Breast epithelium (tissue), 4 donors: ENCODE measurements at places on chromosomes 2 and 18.

- H3K27me3 ChIP-seq, result no peaks in the 10 kb centered on the region
- no peak for DNase-seq
- no peaks in the 10 kb centered on the region for H3K36me3 ChIP-seq
- no peak overlapping the region for H3K4me3 ChIP-seq
Observed at GRCh38 chr2:75764611-75765010, 53.9 kb upstream of the GCFC2 start.

DNA sequence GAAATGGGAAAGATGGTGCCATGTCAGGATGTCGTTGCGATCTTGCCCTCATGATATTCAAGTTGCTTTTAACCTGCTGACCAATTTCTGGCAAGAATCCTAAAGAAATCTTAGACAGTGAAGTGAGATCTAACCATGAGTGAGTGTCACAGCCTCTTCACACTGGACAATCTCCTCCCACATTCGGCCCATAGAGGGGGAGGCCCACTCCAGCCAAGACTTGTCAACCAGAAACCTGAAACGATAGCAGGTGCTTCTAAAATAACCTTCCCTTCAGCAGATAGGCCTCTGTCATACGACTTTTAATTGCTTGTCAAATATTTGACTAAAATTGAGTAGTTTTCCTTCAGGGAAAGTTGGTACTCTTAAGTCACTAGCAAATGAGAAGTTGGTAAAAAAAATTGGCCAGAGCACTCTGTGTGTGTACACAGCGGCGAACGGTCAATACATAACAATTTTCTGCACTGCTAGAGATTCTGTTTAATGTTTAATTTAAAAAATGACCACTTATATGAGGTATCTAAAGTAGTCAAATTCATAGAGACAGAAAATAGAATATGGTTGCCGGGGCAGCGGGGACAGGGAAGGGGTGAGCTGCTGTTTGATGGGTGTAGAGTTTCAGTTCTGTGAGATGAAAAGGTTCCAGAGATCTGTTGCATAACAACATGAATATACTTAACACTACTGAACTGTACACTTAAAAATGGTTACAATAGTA is 110.2 kb downstream of the VAPA start:
- no peak overlapping the region for H3K27ac ChIP-seq
- no peaks in the 10 kb centered on the region for H3K4me1 ChIP-seq
- no peaks in the 10 kb centered on the region for H3K36me3 ChIP-seq
- DNase-seq, result no peak
- no peaks in the 10 kb centered on the region for H3K27me3 ChIP-seq
- H3K4me3 ChIP-seq, result no peak overlapping the region

DNA sequence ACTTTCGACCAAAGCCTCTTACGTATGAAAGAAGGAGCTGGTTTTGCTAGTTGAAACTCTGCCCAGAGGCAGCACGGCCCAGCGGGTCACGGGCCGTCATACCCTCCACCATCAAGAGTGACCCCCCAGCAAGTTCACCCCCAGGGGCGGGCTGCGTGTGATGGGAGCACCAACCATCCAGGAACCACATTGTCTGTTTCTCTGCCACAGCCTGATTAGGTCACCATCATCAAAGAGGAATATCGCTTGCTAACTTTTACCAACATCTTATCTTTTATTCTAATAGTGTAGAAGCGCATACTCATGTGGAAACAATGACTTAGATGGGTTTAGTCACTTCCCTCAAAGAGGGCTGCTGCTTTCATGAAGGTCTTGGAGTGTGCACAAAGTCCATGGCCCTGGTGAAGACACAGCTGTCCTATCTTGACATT is 116.6 kb upstream of the SMIM21 start:
- H3K36me3 ChIP-seq, result no peaks in the 10 kb centered on the region
- no peaks in the 10 kb centered on the region for H3K27me3 ChIP-seq
- H3K27ac ChIP-seq, result no peak overlapping the region
- no peak for DNase-seq
- no peaks in the 10 kb centered on the region for H3K4me1 ChIP-seq
- H3K4me3 ChIP-seq, result no peak overlapping the region

GRCh38 chr2:120793682-120794403 is 58.2 kb downstream of the GLI2 start:
- H3K4me3 ChIP-seq, result no peak overlapping the region
- no peak overlapping the region for H3K27ac ChIP-seq
- no peaks in the 10 kb centered on the region for H3K36me3 ChIP-seq
- no peaks in the 10 kb centered on the region for H3K27me3 ChIP-seq
- H3K4me1 ChIP-seq, result no peaks in the 10 kb centered on the region
- DNase-seq, result no peak

- H3K36me3 ChIP-seq, result no peaks in the 10 kb centered on the region
- H3K4me1 ChIP-seq, result no peaks in the 10 kb centered on the region
- no peak overlapping the region for H3K27ac ChIP-seq
- no peak overlapping the region for H3K4me3 ChIP-seq
- DNase-seq, result no peak
Observed at GRCh38 chr2:13698847-13699246, 933.7 kb upstream of the LRATD1 start.

DNA sequence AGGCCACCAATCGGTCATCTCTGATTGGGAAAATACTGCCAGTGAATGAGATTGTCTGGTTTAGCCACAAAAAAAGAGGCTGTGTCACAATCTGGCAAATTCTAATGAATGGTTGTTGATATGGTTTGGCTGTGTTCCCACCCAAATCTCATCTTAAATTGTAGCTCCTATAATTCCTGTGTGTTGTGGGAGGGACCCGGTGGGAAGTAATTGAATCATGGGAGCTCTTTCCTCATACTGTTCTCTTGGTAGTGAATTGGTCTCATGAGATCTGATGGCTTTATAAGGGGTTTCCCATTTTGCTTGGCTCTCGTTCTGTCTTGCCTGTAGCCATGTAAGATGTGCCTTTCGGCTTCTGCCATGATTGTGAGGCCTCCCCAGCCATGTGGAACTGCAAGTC is 838.3 kb downstream of the SLC4A3 start:
- no peaks in the 10 kb centered on the region for H3K36me3 ChIP-seq
- no peak for DNase-seq
- no peaks in the 10 kb centered on the region for H3K27me3 ChIP-seq
- no peak overlapping the region for H3K27ac ChIP-seq

DNA sequence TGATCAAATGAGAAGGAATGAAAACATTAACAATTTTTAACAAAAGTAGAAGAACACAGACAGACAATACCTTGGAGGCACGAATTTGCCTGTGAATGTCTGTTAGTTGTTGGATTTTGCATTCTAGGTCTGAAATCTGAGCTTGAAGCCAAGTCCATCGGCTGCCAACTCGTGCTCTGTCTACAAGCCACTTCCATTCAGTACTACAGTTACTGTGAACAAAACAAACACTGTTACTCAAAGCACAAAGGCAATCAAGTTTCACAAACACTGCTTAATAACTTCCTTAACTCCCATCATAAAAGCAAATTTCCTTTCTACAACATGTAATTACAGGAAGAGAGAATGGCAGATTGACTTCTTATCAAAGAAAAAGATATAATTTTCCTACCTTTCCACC is 42.2 kb downstream of the KANSL1L start:
- no peaks in the 10 kb centered on the region for H3K4me1 ChIP-seq
- H3K36me3 ChIP-seq, result no peaks in the 10 kb centered on the region
- H3K4me3 ChIP-seq, result no peak overlapping the region
- H3K27me3 ChIP-seq, result no peaks in the 10 kb centered on the region
- H3K27ac ChIP-seq, result no peak overlapping the region

GRCh38 chr2:241948901-241949735 is 79.6 kb downstream of the RTP5 start:
- H3K4me1 ChIP-seq, result no peaks in the 10 kb centered on the region
- H3K4me3 ChIP-seq, result no peak overlapping the region
- H3K27ac ChIP-seq, result no peak overlapping the region
- H3K27me3 ChIP-seq, result no peaks in the 10 kb centered on the region

GRCh38 chr2:9103663-9104277 is 100.3 kb upstream of the MBOAT2 start:
- H3K27me3 ChIP-seq, result no peaks in the 10 kb centered on the region
- no peak overlapping the region for H3K4me3 ChIP-seq
- no peaks in the 10 kb centered on the region for H3K4me1 ChIP-seq
- DNase-seq, result no peak
- no peaks in the 10 kb centered on the region for H3K36me3 ChIP-seq

DNA sequence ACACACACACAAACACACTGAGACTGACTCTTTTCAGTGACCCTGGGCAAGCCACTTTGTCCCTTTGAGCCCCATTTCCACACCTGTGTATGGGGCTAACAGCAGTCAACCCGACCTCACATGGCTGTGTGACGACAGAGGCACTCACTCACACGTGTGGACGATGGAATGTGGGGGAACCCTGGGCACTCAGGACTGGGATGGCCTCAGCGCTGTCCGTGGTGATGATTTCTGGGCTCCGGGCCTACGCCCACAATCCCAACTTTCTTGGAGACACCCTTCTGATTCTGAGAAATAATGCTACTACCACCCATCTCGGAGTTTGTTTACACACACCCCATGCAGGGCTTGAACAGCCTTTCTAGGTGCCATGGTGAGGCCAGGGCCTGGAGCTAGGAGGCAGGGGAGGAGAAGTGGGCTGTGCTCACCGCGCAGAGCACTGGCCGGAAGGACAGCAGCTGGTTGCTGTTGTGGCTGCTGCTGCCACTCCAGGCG is 1.5 kb downstream of the CRYBA2 start:
- H3K27me3 ChIP-seq, result peaks cover 15% of the 10 kb centered on the region
- no peak overlapping the region for H3K27ac ChIP-seq
- no peak for DNase-seq
- H3K4me3 ChIP-seq, result no peak overlapping the region

DNA sequence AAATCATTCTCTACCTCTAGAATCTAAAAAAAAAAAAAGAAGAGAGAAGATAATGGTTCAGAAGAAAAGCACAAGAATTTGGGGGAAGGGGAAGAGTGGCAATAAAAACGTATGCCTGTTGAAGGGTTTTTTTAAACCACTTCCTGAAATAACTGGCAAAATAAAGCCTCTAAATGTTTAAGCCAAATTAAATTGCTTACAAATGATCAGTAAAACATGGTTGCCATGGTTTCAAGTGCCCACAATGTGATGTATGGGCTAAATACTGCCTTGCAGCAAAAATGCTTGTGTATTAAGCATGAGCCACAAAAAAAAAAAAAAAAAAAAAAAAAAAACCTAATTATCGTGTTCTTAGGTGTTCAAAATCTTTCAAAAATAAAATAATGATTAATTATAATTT is 60.8 kb downstream of the RBM43 start:
- DNase-seq, result no peak
- H3K27ac ChIP-seq, result no peak overlapping the region
- no peaks in the 10 kb centered on the region for H3K27me3 ChIP-seq

- no peaks in the 10 kb centered on the region for H3K4me1 ChIP-seq
- peak; percentile 26 for DNase-seq
- no peaks in the 10 kb centered on the region for H3K27me3 ChIP-seq
- H3K27ac ChIP-seq, result no peak overlapping the region
- H3K36me3 ChIP-seq, result no peaks in the 10 kb centered on the region
- H3K4me3 ChIP-seq, result no peak overlapping the region
Observed at GRCh38 chr2:10901160-10901939, 10.4 kb upstream of the KCNF1 start.

DNA sequence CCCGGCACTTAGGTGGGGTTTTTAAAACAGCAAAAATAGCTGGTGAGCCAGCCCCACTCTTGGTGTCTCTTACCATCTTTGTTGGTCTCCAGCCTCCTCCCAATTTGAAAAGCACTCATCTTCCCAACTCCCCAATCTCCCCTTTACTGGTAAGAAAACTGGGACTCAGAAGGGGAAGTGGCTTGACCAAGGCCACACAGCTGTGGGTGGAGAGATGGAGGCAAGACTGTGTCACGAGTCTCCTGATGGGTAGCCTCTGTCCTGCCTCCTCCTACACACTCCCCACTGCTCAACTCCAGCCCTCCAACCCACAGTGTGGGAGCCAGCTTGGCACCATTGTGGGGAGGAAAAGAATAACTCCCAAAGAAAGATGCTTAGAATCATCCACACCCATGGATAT is 140.4 kb downstream of the SMAD2 start:
- H3K4me1 ChIP-seq, result no peaks in the 10 kb centered on the region
- H3K27me3 ChIP-seq, result no peaks in the 10 kb centered on the region
- H3K27ac ChIP-seq, result no peak overlapping the region
- no peak overlapping the region for H3K4me3 ChIP-seq
- DNase-seq, result no peak

GRCh38 chr2:85551698-85552678 is 9.3 kb downstream of the GGCX start:
- peak; percentile 84 for DNase-seq
- no peak overlapping the region for H3K4me3 ChIP-seq
- H3K4me1 ChIP-seq, result no peaks in the 10 kb centered on the region

GRCh38 chr2:77578354-77578753 is 56.2 kb upstream of the LRRTM4 start:
- no peaks in the 10 kb centered on the region for H3K4me1 ChIP-seq
- no peaks in the 10 kb centered on the region for H3K27me3 ChIP-seq
- H3K36me3 ChIP-seq, result no peaks in the 10 kb centered on the region
- no peak overlapping the region for H3K4me3 ChIP-seq

DNA sequence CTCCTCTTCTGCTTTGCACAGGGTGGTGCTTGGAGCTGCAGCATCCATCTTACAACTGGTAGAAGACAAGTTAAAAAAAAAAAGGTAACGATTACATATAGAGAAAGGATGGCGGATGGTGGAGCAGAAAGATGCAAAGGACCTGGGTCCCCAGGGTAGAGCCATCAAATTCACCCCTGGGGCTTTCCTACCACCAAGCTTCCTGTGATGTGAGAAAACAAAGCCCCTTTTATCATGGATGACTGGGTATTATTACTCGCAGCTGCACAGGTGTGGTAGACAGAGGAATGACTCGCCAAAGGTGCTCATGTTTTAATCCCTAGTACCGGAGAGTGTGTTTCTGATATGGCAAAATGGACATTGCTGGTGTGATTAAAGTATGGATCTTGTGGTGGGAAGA is 1.3 kb upstream of the ACOXL start:
- no peaks in the 10 kb centered on the region for H3K4me1 ChIP-seq
- H3K27ac ChIP-seq, result no peak overlapping the region
- DNase-seq, result no peak
- H3K36me3 ChIP-seq, result no peaks in the 10 kb centered on the region
- H3K4me3 ChIP-seq, result no peak overlapping the region

GRCh38 chr18:35862119-35862640 is 110.3 kb upstream of the RMP24 start:
- no peak overlapping the region for H3K27ac ChIP-seq
- no peak for DNase-seq
- H3K27me3 ChIP-seq, result no peaks in the 10 kb centered on the region
- H3K4me1 ChIP-seq, result no peaks in the 10 kb centered on the region

GRCh38 chr18:22983175-22983574 is 50.0 kb downstream of the RBBP8 start:
- no peaks in the 10 kb centered on the region for H3K27me3 ChIP-seq
- H3K36me3 ChIP-seq, result no peaks in the 10 kb centered on the region

- DNase-seq, result no peak
- H3K36me3 ChIP-seq, result no peaks in the 10 kb centered on the region
- H3K27me3 ChIP-seq, result no peaks in the 10 kb centered on the region
- peak overlapping the region; percentile 90 for H3K4me3 ChIP-seq
Observed at GRCh38 chr2:47903781-47904490, 2.4 kb downstream of the FBXO11 start.

GRCh38 chr2:129133692-129134641 is 815.3 kb upstream of the HS6ST1 start:
- no peaks in the 10 kb centered on the region for H3K36me3 ChIP-seq
- no peak overlapping the region for H3K27ac ChIP-seq
- no peak for DNase-seq
- no peak overlapping the region for H3K4me3 ChIP-seq

- no peak overlapping the region for H3K4me3 ChIP-seq
- H3K4me1 ChIP-seq, result no peaks in the 10 kb centered on the region
- H3K36me3 ChIP-seq, result no peaks in the 10 kb centered on the region
- H3K27ac ChIP-seq, result no peak overlapping the region
- no peaks in the 10 kb centered on the region for H3K27me3 ChIP-seq
Observed at GRCh38 chr18:26854292-26854881, 11.1 kb downstream of the AQP4 start.
